ENCODE measurements at places on chromosomes 4 and X. TPM values are rescaled to one million over a fixed set of nuclear protein-coding genes. Genes with fewer than 3 reads are reported as not detected.
A peak's percentile ranks its signal among the peaks of the same experiment; 100 is the strongest.

DNA sequence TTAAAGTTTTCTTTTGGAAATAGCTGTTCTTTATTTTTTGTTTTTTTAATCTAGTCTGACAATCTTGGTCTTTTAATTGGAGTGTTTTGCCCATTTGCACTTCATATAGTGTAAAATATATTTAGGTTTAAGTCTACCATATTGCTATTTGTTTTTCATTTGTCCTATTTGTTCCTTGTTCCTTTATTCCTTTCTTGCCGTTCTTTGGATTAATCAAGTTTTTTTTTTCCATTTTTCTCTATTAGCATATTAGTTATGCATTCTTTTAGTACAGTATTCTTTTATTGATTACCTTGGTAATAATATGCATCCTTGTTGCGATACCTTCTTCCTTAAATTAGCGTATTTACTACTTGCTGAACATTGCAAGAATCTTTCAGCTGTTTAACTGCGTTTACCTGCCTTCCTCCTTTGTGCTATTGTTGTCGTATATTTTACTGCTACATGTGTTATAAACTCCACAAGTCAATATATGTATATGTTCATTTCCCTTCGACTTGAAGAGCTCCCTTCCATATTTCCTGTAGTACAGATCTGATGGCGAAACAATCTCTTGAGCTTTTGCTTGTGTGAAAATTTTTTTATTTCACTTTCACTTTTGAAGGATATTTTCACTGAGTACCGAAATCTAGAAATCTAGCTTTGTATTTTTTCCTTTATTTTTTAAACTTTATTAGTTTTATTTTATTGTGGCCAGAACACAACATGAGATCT is 23.9 kb upstream of the RNF212 start:
- H3K36me3 ChIP-seq: no peaks in the 10 kb centered on the region
- peak overlapping the region; percentile 58 for H3K27ac ChIP-seq
- peak overlapping the region; percentile 62 for H3K4me3 ChIP-seq

GRCh38 chr4:153087671-153088194 is 116.5 kb upstream of the TRIM2 start:
- no peak overlapping the region for H3K4me3 ChIP-seq
- peaks cover 2% of the 10 kb centered on the region for H3K27me3 ChIP-seq
- H3K4me1 ChIP-seq: peaks cover 27% of the 10 kb centered on the region
- H3K36me3 ChIP-seq: no peaks in the 10 kb centered on the region
- H3K27ac ChIP-seq: no peak overlapping the region

DNA sequence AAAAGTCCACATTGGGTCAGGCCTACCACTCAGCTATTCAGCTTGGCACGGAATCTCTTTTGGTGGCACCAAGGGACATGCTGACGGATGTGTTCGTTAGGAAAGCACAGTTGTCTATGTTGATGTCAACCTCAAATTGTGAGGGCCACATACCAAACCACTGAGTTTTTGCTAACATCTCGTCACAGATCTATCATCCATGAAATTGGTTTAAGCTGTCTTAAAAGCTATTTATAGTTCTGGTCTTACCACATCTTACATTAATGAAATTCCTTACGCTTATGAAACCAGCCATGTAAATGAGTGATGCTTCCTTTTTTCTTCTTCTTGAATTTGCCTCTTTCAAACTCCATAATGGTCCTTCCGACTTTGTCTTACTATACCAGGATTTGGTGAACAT is 101.5 kb downstream of the MGST2 start:
- no peak overlapping the region for H3K4me3 ChIP-seq
- H3K36me3 ChIP-seq: no peaks in the 10 kb centered on the region
- H3K27me3 ChIP-seq: no peaks in the 10 kb centered on the region
- no peak for DNase-seq
- no peaks in the 10 kb centered on the region for H3K4me1 ChIP-seq
- H3K27ac ChIP-seq: no peak overlapping the region

DNA sequence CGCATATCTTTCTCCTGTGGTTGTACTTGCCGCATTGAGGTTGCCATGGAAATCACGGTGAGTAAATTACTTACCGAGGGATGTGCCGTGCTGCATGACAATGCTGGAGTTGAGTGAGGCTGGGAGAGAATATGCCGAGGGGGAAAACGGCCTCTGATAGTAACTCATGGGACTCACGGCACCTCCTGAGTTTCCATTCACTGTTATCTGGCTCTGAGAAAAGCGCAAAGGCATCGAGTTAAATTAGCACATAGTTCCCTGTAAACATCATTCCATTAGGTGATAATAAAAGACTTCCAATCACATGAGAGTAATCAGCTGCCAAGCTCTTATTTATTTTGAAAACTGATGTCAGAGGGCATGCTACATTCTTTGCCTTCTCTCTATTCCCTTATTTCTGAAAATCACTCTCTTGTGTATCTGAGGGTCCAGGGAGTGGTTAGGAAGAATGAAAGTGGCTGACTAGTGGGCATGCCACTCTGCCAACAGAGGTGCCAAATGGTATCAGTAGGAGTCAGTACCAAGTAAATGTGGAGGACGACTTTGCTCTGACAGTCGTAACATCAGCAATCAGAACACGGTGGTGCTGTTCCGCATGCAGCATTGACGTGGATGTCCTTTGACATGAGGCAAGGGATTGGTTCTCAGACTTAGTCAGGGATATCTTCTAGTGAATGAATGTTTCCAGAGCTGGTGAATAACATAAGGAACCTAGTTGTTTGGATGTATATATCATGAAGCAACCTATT is 126.9 kb upstream of the PDLIM3 start:
- peaks cover 4% of the 10 kb centered on the region for H3K27me3 ChIP-seq
- DNase-seq: no peak
- H3K36me3 ChIP-seq: no peaks in the 10 kb centered on the region
- H3K4me1 ChIP-seq: peaks cover 2% of the 10 kb centered on the region

The CAPN6 gene
- total RNA-seq: not detected

The MMGT1 gene
- 16.1 TPM for total RNA-seq

DNA sequence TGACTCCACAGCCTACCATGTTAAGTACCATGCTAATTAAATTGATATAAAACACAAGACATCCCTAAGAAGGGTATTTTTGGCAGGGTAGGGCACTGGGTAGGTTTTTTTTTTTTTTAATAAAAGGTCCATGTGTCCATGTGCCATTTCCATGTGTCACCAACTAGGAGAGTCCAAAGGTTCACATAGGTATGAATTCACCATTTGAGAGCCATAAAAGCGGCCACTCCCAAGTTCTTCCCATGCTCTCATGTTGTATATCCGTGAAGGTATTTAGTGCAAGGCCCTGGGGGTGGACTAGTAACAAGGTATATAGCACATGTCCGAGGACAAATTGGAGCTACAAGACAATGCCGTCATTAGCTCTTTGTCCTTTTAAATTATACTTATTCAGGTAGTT is 107.3 kb downstream of the PDE5A start:
- peaks cover 12% of the 10 kb centered on the region for H3K36me3 ChIP-seq
- H3K4me3 ChIP-seq: no peak overlapping the region
- H3K27ac ChIP-seq: no peak overlapping the region
- H3K27me3 ChIP-seq: no peaks in the 10 kb centered on the region
- no peak for DNase-seq

GRCh38 chr4:77742054-77742453 is 77.1 kb downstream of the CNOT6L start:
- DNase-seq: no peak
- no peaks in the 10 kb centered on the region for H3K27me3 ChIP-seq
- no peak overlapping the region for H3K4me3 ChIP-seq
- peaks cover 41% of the 10 kb centered on the region for H3K4me1 ChIP-seq

The FAM47A gene
- not detected for total RNA-seq

The KCND1 gene
- total RNA-seq: 2.5 TPM

DNA sequence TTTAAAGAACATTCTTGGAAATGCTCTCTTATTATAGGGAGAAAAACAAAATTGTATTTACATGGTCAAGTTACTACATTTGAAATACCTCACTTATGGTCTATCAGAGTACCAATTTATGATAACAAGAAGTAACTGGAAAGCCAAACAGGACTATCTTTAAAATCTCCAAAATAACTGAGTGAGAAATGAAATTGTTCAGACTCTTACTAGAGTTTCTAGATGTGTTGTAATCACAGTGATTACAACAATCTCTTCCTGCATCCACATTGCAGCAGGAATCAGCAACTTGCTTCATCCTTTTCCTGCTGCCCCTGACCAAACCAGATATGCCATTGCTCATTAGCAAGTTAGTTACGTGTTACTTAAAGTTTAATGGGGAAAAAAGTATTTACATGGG is 245.2 kb upstream of the SMIM31 start:
- no peaks in the 10 kb centered on the region for H3K36me3 ChIP-seq
- no peak overlapping the region for H3K4me3 ChIP-seq
- no peaks in the 10 kb centered on the region for H3K4me1 ChIP-seq
- no peak overlapping the region for H3K27ac ChIP-seq

DNA sequence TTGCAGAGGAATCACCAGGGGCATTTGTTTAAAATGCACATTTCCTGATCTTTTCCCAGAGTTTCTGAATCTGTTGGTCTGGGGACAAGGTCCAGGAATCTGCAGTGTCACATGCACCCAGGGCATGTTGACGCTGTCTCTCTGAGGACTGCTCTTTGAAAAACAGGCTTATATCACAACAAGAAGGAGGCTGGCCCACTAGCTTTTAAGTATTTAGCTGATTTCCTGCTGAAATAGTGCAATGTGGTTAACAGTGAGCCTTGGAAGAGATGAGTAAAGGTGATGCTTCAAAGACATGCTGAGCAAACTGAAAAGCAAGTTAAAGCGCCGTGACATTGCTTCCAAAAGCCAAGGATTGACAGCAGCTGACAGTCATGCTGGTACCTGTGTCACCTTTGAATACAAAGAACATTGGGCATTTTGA is 18.6 kb upstream of the SEPSECS start:
- DNase-seq: peak; percentile 52
- no peak overlapping the region for H3K4me3 ChIP-seq
- no peaks in the 10 kb centered on the region for H3K36me3 ChIP-seq
- H3K27me3 ChIP-seq: no peaks in the 10 kb centered on the region

The USP51 gene
- total RNA-seq: 2.5 TPM

The IL9R gene
- total RNA-seq: 1.2 TPM

All from activated CD4-positive, alpha-beta T cell treated with anti-CD3 and anti-CD28 coated beads for 36 hours (primary cell).